Hematopoietic multipotent progenitor cell treated with erythropoietin and hydrocortisone succinate and interleukin-3 and kit ligand, for 17 days (in vitro differentiated cells): ENCODE measurements at places on chromosomes 4 and X.

- no peak for DNase-seq
Observed at GRCh38 chrX:44904542-44905115, 31.6 kb downstream of the KDM6A start.

DNA sequence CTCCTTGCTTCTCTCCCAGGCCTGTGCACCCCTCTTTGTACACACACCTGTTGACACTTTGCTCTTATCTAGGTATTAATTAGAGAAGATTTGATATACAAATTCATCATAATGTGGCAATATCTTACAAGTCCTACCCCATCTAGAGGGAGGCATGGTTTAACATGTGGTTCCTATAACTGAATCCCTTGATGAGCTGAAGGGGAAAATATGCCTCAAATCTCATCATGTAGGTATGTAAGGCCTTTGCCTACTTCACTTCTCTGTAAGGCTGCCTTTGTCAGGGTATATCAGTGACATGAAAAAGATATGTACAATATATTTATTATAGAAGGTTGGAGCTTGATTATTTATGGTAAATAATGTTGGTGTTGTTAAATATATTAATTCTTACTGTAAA is 31.9 kb downstream of the HTR2C start:
- no peak for DNase-seq

GRCh38 chrX:2703991-2704369 is 12.9 kb downstream of the CD99 start:
- DNase-seq = no peak

DNA sequence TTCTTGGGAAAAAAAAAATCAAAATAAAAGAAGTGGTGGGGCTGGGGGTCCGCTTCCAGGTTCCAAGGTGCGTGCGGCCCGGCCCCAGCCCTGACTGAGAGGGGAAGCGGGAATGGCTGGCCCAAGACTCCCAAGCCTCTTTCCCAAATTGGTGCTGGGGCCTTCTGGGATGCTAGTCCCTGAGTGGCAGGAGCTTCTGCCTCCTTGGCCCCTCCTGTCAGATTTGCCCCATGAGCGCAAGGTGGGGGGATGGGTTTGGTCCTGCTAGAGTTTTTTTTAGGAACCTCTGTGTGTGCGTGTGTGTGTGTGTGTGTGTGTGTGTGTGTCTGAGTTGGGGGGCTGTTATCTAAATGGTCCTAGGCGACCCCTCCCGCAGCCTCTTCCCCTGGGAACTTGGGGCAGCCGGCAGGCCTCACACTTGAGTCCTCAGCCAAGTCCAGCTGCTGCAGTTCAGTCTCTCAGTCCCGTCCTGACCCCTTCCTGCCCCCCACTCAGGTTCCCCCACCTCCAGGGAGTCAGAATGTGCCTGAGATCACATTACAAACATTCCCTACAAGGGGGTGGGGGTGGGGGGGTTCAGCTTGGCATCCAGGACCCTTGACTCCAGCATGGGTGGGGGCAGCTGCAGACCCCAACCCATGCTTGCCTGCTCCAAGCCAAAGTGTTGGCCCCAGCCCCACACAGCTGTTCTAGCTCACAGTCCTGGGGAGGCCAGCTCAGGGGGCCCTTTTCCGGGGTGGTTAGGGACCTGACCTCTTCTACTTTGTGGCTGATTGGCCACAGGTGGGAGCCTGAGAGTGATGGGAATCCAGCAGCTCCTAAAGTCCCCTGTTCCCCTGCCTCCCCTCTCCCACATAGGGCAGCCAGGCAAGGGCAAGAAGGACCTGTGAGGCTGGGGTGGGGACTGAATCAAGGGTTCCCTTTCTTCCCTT is 4.0 kb downstream of the EFNB1 start:
- DNase-seq = no peak

- no peak for DNase-seq
Observed at GRCh38 chr4:64781737-64782326, 372.6 kb upstream of the TECRL start.

DNA sequence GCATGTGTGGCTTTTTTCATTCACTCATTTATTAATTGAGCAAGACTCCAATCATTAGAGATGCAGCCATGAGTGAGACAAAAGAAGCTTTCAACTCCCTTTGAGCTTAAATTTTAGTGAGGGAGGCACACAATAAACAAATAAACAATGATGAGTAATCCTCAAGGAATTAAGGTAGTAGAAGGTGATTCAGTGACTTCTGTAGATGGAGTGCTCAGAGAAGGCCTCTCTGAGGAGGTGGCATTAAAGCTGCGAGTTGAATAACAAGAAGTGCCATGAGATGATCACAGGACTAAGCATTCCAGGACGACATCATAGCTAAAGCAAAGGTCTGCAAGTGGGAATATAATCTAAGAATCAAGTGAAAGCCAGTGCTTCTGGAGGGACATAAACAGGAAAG is 77.6 kb downstream of the NWD2 start:
- no peak for DNase-seq

GRCh38 chrX:4373791-4374190 is 660.3 kb upstream of the PRKX start:
- no peak for DNase-seq

- no peak for DNase-seq
Observed at GRCh38 chr4:123055943-123056342, 133.5 kb upstream of the NUDT6 start.

- DNase-seq = no peak
Observed at GRCh38 chr4:15765910-15766697, 12.0 kb upstream of the CD38 start.

DNA sequence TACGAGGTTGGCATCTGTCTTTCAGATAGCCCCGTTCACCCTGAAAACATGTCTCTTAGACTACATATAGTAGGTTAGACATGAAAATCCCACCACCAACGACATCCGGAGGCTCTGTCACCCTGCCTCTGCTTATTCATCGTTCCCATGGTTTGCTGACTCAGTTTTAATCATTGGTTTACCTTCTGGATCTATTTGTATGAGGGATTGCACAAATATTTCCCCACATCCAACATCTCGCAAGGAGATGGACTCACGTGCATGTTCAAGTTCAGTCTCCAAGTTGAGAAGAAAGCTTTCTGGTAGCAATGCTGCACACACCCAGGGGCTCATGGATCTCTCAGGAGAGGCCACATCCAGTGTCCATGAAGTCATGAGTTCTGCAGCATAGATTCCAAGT is 10.8 kb downstream of the CETN2 start:
- no peak for DNase-seq

GRCh38 chr4:177484613-177485021 is 42.4 kb upstream of the AGA start:
- no peak for DNase-seq

- no peak for DNase-seq
Observed at GRCh38 chr4:8747467-8748235, 124.0 kb downstream of the HMX1 start.

GRCh38 chr4:26815199-26815598 is 45.4 kb upstream of the STIM2 start:
- no peak for DNase-seq

DNA sequence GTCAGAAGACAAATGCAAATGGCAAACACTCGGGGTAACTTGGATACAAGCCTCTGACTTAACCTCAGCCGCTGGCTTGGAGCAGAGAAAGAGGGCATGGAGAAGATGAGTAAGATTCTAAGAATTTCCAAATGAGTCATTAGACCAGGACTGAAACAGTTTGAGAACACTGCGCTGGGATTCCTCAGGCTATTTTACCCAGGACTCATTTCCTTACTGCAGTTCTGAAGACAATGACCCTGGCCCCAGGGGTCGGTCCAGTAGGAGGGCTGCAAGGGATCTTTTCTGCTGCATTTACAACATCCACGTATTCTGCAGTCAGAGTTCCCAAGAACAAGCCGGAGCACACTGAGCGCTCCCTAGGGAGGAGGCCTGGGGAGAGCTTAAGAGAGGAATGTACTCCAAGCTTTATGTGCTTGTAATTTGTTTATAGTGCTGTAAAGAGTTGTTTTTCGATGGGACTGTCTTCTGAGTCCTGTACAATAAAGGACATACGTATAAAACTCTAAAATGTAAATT is 27.3 kb upstream of the SORBS2 start:
- DNase-seq = no peak

- no peak for DNase-seq
Observed at GRCh38 chr4:17670423-17670822, 56.0 kb downstream of the MED28 start.

- peak; percentile 5 for DNase-seq
Observed at GRCh38 chr4:7335344-7336066, 99.2 kb downstream of the PSAPL1 start.

GRCh38 chrX:150361070-150361776 is 1.9 kb upstream of the MAMLD1 start:
- no peak for DNase-seq

- DNase-seq = no peak
Observed at GRCh38 chrX:115892787-115893671, 277.5 kb upstream of the AGTR2 start.

DNA sequence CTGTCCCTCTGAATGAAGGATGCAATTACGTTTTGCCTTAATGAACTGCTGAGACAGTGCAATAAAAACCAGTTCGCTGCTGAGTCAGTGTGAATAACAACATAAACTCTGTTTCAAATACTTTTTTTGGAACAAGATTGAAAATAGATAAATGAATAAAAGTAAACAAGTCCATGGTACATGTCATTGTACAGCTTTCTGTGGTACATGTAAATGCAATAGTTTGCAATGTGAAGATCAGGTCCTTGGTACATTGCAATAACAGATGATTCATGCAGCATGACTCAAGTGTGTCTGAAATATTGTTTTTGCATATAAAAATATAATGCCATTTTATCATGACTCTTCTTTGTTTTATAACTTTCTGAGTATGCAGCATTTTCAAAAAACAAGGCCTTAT is 193.4 kb upstream of the PACRGL start:
- no peak for DNase-seq

DNA sequence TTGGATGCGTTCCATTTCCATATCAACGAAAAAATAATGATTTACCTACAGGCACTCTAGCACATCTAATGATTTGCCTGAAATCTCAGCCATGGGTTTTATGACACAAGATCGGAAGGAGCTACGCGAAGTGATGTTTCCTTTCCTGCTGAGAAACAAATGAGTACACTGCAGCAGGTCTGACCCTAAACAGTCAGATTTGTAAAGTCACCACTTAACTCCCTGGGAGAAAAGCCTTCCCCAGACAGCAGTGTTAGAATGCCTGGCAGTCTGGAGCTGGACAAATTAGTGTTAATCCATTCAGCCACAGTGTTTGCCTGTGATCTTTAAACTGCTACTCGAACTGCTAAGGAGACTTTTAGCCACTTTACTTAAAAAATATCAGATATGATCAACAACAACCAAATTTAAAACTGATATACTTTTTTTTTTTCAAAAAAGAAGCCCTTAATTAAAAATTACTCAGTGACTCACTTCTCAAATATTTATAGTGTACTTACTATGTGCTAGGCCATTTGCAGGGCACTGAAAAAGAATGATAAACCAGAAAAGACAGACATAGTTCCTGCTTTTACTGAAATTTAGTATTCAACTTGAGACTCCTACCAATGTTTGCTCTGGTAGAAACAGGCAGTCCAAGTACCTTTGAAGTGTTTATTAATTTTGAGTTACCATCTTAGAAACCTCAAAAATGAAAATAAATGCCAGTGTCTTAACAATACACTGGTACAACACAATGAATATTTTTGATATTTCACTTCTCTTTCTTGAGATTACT is 104.5 kb downstream of the SHISA3 start:
- no peak for DNase-seq
